ENCODE measurements at places on chromosomes 16 and 17.

- peak; percentile 55 for ATAC-seq
Measured at GRCh38 chr17:29807520-29808361, 122.3 kb downstream of the SSH2 start.

DNA sequence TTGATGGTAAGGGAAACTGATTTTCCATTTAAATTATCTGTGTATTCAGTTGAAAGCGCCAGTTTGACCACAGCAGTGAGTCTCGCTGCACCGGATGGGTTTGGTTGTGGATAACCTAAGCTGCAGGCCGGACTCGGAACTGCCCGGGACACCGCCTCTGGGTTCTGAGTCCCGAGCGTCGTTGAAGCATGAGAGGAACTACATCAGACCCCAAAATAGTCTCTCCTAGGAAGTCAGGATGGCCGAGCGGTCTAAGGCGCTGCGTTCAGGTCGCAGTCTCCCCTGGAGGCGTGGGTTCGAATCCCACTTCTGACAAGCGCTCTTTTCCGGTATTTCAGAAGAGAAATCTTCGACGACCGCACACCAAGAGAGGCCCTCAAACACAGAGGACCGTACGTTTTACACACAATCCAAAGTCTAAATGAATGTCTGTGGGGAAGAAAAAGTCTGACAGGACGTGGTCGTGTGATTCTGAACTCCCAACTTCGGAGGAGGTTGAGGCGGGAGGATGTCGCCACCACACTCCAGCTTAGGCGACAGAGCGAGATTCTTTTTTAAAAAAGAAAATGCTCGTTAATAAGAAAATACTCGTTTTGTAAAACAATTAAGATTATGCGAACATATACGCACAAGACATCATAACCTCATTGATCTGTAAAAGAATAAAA lies 15.4 kb upstream of the PLLP start:
- peak; percentile 66 for ATAC-seq

- ATAC-seq, result no peak
Measured at GRCh38 chr16:3501783-3502400, 1.1 kb downstream of the CLUAP1 start.

DNA sequence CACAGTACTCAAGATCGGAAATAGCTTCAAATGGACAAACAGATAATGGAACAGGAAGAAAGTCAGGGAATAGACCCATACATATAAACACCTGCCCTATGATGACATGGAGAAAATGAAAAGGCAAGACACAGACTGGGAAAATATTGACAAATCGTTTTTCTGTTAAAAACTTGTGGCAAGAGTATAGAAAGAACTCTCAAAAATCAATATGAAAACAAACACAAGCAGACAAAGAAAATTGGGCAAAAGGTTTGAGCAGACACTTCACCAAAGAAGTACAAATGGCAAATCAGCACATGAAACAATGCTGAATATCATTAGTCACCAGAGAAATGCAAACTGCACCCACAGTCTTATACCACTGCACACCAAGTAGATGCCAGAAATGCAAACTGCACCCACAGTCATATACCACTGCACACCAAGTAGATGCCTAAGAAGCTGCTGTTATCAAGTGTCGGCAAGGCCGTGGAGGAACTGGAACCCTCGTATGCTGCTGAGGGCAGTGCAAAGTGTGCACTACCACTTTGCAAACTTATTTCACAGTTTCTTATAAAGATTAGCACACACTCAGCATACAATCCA lies 123.5 kb upstream of the CHMP6 start:
- peak; percentile 63 for ATAC-seq

DNA sequence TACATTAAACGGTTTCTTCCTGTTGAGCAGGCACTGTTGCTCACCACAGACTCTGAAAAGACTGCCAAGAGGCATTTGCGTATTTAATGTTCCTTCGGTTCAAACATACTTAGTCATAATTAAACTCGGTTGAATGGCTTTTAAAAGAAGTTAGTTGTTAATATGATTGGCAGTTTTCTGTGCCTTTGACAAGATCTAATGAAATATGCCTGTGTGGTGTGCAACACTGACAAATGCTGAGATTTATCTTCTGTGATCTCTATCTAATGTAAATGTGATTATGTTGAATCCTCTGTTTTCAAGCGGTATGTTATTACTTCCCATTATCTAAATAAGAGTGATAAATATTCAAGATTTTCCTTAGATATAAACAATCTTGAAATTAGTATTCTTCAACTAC lies 1046.6 kb downstream of the CDH8 start:
- ATAC-seq, result no peak

GRCh38 chr16:81095653-81095952 lies 592 bp downstream of the GCSH start:
- no peak for ATAC-seq

DNA sequence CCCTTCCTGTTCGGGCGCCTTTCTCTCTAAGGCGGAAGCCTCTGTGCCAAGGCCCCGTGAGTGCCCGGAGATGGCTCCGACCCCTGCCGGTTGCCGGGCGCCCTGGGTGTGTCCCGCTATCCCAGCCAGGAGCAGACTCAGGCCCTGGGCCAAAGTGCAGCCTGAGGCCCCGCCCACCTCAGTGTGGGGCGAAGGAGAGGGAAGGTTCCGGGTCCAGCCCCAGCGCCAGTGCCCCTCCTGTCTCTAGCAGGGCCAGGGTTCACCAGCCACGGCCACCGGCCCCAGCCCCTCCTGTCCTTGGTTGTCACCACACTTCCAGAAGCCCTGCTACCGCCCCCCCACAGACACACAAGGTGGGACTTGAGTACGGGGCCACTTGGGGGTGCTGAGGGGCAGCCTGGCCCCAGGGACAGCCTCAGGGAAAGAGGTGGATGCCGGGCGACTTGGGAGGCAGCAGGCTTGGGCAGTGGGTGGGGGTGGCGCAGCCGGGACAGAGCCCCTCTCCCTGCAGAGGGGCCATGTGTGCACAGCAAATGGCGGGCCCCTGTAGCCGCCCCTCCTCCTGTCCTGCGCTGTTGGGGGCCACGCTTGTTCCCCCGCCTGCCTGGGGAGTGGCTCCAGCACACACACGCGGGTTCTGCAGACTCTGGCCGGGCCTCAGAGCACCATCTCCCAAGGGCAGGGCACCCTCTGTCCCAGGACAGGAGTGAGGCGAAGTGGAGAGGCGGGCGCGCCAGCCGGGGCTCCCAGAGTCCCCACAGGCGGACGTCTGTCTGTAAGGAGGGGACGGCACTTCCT lies 6.0 kb downstream of the C1QTNF8 start:
- ATAC-seq, result no peak

DNA sequence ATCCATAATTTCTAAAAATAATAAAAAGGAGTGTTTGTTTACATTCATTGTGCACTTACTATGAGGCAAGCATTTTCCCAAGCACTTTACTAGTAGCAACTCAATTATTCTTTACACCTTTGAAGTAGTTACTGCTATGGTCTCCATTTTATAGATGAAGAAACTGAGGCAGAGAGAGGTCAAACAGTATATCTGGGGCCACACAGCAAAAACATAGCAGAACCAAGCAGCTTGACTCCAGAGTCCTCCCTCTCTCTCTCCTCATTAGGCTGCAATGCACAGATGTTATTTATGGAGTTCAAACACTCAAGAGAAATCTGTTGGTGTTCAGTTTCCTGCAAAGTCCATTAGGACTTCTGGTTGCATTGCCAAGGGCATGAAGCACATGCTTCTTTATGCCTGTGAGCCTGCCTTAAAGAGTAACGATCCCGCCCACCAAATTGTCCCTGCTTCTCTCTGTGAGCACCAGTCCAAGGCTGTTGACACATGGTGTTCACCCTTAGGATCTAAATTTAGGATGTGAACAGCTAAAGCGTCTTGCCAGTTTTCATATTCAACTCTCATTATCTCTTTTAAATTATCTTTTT lies 44.0 kb downstream of the GPRC5B start:
- ATAC-seq, result no peak

GRCh38 chr16:28495795-28496749 lies 1.6 kb downstream of the APOBR start:
- no peak for ATAC-seq

- ATAC-seq, result no peak
Measured at GRCh38 chr17:7651665-7652387, 1.1 kb downstream of the ATP1B2 start.

- no peak for ATAC-seq
Measured at GRCh38 chr17:16936536-16937310, 35.2 kb downstream of the TNFRSF13B start.

- ATAC-seq, result no peak
Measured at GRCh38 chr17:56074361-56074890, 78.8 kb upstream of the ANKFN1 start.

DNA sequence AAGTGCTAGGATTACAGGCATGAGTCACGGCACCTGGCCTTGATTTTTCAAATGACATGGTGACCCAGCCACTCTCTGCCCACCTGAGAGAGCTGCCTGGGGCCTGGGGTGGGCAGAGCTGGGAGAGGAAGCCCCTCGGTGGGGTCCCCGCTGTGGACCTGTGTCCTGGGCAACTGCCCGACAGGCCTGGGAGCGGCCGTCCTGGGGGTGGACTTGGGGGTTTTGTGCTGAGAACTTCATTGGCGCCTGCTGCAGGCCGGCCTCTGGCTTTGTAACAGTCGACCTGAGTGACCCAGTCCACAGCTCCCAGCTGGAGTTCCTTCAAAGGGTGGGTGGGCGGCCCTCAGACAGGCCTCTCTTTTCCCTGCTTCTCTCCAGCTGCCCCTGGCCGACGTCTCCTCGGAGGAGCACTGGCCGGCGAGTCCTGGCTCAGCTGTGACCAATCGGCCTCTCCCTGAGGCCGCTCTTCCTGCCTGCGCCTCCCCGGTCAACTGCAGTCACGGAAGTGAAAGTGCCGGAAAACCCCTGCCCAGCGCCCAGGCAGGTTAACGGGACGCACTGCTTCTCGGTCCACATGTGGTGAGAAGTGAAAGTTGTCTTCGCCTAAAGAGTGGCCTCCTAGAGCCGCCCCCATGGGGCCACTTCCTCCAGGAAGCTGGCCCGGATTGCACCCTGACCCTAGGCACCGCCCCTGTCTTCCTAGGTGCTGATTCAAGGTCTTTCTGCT lies 5.5 kb downstream of the CBFA2T3 start:
- no peak for ATAC-seq

DNA sequence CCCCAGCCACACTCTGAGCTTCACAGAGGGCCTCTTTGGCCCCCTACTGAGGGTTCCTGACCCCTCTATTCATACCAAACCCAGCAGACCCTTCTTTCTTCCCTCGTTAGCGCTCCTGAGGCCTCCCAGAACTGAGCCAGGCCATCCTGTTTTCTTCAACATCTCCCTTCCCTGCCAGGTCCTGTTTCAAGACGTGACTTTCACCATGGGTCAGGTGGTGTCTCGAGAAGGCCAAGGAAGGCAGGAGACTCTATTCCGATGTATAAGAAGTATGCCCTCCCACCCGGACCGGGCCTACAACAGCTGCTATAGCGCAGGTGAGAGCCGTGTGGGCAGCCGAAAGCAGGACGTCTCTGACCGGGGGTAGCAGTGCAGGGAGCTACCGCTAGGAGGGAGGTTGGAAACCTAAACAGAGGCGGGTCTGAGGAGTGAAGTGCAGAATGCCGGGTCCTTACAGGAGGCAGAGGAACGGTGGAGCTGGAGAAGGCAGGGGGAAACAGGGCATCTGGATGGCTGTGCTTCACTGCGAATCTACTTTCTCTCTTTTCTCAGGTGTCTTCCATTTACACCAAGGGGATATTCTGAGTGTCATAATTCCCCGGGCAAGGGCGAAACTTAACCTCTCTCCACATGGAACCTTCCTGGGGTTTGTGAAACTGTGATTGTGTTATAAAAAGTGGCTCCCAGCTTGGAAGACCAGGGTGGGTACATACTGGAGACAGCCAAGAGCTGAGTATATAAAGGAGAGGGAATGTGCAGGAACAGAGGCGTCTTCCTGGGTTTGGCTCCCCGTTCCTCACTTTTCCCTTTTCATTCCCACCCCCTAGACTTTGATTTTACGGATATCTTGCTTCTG lies 1.3 kb upstream of the SENP3 start:
- no peak for ATAC-seq

DNA sequence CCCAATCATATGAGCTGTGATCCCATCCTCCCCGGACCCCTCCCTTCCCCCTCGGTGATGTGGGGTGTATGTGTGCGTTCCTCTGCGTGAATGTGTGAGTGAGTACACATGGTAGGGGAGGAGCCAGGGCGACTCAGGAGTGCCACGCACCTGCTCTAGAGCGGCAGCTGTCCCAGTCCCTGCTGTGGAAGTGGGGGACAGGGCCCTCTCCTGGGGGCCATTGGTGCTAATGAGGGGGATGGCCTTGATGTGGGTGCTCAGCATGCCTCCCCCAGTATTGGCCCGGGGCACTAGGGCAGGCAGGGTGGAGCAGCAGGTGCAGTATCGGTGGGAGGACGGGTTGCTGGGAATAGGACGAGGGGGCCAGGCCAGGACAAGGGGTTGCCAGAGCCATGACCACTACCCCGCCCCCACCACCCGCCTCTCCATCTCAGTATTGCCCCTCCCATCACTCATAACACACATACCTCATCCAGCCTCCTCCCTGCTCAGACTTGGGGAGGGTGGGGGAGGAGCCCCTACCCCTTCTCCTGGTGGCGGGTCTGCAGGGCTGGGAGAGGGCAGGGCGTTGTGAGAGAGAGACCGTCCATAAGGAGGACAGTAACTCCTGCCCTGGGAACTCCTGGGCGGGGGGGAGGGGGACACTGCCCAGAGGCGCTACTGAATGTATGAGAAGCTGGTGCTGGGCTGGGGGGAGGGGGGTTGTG lies 8.5 kb downstream of the NR1D1 start:
- ATAC-seq, result no peak
